ENCODE measurements at places on chromosomes 2 and 18.
A peak's percentile ranks its signal among the peaks of the same experiment; 100 is the strongest.

DNA sequence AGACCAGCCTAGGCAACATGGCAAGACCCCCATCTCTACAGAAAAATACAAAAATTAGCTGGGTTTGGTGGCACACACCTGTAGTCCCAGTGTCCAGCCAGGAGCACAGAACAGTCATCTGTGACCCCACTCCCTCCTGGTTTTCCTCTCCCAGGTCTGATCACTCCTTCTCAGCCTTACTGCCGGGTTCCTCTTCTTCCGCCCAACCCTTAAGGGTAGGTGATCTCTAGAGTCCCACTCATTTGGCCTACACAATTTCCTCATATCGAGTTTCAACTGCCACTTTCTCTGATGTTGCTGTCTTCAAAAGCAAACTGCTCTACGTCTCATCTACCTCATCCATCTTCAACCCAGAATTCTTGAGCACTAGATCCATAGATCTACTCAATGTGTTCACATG lies 13.4 kb upstream of the MAT2A start:
- no peak for DNase-seq

DNA sequence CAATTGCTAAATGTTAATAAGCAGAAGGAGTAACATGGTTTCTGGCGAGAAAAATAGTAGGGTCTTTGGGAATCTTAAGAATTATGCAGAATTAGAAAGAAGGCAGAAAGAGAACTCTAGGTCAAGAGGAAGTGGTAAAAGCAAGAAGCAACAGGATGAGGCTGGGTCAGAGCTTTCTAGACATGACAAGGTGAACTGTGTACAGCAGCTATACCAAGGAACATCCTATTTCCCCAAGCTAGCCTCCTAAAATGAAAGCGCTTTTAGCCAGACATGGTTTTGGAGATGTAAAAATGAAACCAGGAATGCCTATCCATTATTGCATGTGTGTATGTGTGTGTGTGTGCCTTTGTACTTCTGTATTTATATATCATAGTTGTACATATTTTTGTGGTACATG lies 42.3 kb upstream of the STAT1 start:
- DNase-seq = no peak

GRCh38 chr2:28997847-28998735 lies 17.0 kb downstream of the TOGARAM2 start:
- DNase-seq = no peak

GRCh38 chr2:241391892-241392665 lies 36.0 kb downstream of the FARP2 start:
- DNase-seq = no peak

DNA sequence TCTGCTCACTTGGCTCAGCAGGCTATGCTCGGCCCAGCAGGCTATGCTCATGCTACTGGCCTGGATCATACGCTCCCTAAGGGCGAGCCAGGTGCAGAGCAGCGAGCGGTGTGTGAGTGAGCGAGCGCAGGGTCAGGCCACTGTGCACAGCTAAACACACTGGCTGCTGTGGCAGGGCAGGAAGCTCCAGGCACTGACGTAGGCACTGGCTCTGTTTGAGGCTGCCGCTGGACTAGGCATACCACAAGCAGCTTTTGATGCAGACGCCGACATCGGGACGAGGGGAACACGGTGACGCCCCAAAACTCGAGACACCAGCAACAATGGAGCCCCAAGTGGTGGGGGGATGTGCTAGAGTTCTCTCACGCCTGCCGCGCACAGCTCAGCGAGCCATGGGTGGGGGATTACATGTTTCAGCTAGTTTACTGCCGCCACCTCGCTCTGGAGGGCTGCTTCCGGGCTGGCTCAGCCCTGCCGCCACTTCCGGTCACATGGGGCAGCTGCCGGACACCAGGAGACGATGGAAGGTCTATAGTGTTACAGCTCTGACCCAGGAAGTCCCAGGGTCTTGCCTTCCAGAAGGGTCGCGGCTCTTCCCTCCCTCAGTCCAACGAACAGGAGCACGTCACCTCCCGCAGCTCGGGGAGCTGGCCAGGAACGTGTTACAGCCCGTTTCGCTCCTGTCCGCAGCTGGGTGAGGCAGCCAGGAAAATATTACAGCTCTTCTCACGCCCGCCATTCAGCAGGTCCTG lies 1176.9 kb upstream of the LRRTM1 start:
- DNase-seq = no peak

DNA sequence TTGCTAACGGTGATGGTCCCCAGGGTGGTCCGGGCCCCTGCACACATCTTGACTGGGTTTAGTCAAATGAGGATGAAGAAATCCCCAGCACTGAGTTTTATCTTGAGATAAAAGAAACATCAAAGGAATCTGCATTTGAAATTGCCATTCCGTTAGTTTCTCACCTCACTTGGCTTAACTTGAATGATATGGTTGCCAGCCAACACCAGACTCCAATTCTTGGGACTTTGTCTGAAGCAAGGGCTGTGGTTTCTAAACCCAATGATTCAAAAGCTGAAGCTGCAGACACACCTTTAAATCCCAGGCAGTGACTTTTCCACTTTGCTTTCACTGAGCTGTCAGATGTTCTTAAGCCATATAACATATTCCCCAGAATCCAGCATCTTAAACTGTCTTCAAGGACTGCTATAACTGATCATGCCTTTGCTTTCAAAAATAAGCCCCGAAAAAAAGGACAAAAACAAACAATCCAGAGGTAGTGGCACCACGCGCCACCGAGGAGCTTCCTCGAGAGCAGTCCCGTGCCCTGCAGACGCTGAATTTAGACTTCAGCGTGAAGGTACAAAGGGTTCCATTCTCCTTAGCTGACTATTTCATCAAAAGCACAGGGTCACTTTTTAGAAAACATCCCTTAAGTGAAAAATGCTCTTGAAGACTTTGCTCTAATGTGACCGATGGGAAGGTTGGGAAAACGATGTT lies 189.3 kb downstream of the HDAC4 start:
- no peak for DNase-seq

DNA sequence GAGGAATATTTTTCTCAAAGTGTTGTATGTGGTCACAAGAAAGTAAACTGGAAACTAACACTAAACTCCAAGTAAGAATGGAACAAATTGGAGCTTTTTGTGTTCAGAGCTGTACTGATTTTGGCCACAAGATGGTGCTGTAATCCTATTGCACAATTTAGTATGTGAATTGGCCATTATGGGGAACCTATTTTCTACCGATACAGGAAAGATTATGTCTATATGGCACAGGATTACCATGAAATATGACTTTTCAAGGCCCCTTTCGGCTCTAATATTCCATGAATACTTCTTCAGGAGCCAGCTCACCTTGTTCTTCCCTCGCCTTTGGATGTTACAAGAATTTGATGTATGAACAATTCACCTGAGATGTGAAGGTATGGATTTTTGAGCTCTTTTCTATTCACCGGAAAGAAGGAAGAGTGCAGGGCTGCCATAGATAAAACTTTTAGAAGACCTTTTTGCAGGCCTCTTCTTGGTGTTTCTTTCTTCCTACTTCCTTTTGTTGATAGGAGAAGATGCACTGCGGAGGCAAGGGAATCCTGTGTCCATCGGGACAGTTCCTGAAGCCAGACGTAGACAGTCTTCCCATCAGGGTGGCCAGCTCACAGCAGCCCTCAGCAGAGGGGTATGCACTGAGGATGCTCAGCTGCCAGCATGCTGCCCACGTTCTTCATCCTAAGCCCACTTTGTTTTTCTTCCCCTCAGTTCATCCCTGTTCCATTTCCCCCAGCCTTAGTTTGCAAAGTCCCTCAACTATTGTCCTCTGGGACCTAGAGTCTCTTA lies 13.3 kb downstream of the MRPL44 start:
- DNase-seq = peak; percentile 62

- DNase-seq = no peak
These were observed 2.4 kb upstream of the CTDP1 start for GRCh38 chr18:79677221-79677620.

- no peak for DNase-seq
These were observed 140.7 kb downstream of the LDLRAD4 start for GRCh38 chr18:13359210-13359609.

GRCh38 chr2:235968616-235969324 lies 199.4 kb downstream of the GBX2 start:
- no peak for DNase-seq

DNA sequence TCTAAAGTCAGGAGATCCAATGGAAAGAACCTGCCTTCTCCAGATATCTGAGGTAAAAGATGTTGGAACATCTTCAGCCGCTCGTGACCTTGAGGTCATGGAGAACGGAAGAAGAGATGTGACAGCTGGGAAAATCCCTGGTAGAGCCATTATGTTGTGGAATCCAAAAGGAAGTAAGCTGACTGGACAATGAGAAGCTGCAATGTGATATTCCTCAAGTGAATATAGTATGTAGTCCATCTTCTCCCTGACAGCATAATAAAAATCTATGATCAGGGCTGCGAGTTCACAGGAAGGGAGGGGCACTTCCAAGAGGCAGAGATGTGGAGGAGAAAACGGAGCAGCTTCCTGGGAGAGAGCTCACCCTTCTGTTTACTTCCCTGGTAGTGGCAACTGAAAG lies 201.0 kb upstream of the SP5 start:
- no peak for DNase-seq

DNA sequence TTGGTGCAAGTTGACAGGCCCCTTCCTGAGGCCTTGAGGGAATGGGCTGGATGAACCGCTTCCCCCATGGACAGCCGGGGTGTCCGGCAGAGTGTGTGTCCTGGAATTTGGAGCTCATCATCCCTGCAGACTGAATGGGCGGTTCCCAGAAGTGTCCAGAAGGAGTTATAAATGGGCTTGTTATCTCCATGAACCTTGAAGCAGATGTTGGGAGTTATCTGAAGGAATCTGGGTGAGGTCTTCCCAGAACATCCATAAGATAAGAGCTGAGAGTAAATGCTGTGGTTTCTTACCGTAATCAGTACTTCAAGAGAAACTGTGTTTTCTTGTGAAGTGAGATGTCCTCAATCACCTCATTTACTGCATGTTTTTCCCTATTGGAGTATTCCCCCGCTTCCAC lies 21.1 kb downstream of the PLB1 start:
- no peak for DNase-seq

GRCh38 chr18:79792988-79793355 lies 4.8 kb upstream of the KCNG2 start:
- DNase-seq = no peak

DNA sequence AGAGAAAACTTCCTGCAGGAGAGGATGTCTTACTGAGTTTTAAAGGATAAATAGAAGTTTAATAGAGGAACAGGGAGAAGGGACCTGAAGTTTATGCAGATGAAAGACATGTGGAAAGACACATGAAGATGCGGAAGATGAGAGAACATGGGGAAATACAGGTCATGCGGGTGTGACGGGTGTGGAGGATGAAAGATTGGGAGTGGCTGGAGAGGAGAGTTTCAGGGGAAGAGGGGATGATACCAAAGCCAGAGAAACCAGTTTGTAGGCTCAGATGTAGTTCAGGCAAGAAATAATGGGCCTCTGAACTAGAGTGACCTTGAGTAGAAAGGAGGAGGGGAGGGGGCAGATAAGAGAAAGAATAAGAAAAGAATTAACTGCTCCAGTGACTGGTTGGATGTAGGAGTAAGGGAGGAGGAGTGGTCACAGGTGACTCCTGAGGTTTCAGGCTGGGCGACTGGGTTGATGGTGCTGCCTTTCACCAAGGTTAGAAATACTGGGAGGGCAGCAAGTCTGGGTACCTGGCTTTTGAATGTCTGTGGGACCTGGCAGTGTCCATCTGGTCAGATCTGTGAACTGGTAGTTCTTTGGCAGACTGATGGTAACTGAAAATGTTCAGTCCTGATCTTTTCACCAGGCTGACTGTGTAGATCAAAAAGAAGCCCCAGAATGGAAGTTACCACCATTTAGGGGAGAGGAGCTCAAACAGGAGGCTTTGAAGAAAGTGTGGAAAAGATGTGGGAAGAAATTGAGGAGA lies 69.4 kb downstream of the TET3 start:
- DNase-seq = no peak

GRCh38 chr18:44526705-44527415 lies 153.8 kb upstream of the SETBP1 start:
- DNase-seq = no peak

DNA sequence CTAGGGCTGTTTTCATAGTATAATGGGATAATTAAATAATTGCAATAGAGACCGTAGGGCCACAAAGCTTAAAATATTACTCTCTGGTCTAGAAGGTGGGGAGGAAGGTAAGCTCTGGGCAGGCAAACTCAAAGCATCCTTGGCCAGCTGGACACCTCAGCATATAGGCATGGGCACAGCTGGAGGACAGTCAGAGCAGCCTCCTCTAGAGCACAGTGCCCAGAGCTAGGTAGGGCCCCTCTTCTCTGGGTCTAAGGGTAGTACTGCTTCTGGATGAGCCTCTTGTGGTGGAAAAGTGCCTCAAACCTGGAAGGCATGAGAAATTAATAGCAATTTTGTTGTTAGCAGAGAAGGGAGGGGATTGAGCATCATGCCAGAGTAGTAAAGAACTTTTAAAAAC lies 291.3 kb upstream of the FBXO11 start:
- no peak for DNase-seq

DNA sequence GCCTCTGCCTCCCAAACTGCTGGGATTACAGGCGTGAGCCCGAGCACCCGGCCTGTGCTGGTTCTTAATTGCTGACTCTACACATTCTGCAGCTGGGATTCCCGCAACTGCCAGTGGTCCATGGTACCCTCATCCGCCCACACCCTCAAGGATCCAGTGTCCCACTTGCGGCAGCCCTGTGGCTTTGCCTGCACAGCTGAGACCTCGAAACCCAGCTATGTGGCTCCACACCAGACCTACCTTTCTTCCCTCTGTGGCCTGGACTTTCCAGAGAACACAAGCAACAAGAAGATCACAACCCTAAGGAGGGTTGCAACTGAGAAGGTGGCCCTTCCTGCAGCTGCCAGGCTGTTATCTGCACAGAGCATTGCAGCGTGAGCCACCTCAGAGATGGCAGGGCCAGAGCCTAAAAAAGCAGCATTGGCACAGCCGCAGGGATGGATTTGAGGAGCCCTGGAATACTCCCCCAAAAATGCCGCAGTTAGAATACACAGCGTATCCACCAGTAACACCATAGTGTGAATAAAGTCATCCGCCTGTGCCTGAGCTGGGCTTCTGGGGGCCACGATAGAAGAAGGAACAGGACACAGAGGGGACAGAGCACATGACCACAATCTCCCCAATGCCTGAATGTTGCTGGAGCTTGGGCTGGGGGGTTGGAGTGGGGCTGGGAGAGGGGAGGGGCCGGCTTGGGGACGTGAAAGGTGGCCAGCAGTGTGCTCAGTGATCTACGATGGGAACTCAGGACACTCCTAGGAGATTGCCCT lies 1.9 kb downstream of the GPR55 start:
- no peak for DNase-seq

GRCh38 chr2:112166806-112167499 lies 28.8 kb downstream of the FBLN7 start:
- DNase-seq = no peak

DNA sequence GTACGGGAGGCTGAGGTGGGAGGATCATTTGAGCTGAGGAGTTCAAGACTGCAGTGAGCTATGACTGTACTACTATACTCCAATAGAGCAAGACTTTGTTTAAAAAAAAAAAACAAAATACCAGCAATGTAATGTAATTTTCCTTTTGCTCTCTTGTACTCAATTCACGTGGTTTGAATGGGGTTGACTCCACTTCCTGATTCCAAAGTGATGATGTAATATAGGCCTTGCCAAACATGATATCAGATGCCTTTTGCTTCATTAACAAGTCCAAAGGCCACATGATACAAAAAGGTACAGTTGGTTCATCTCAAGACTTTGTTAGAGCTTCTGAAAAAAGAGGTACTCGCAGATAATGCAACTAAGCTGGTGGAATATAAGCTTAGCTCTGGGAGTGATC lies 321.8 kb downstream of the ZEB2 start:
- no peak for DNase-seq

GRCh38 chr2:62266433-62267038 lies 70.6 kb downstream of the B3GNT2 start:
- DNase-seq = no peak

- no peak for DNase-seq
These were observed 620.4 kb downstream of the XIRP2 start for GRCh38 chr2:167508709-167509108.

- DNase-seq = no peak
These were observed 7.6 kb upstream of the CACNB4 start for GRCh38 chr2:152106464-152106863.

Data from hippocampal formation (tissue), 2 donors.